ENCODE measurements at places on chromosomes 3 and 15. TPM values are rescaled to one million over a fixed set of nuclear protein-coding genes. Genes with fewer than 3 reads are reported as not detected.

- no peak for DNase-seq
- H3K27ac ChIP-seq, result no peak overlapping the region
- H3K36me3 ChIP-seq, result no peaks in the 10 kb centered on the region
- no peaks in the 10 kb centered on the region for H3K27me3 ChIP-seq
- no peaks in the 10 kb centered on the region for H3K4me1 ChIP-seq
- H3K4me3 ChIP-seq, result no peak overlapping the region
These were observed 18.5 kb downstream of the CLDN11 start for GRCh38 chr3:170437176-170437575.

GRCh38 chr3:188446766-188447165 is 292.8 kb downstream of the LPP start:
- no peak overlapping the region for H3K27ac ChIP-seq
- H3K27me3 ChIP-seq, result no peaks in the 10 kb centered on the region
- no peaks in the 10 kb centered on the region for H3K36me3 ChIP-seq
- no peak overlapping the region for H3K4me3 ChIP-seq
- DNase-seq, result no peak

DNA sequence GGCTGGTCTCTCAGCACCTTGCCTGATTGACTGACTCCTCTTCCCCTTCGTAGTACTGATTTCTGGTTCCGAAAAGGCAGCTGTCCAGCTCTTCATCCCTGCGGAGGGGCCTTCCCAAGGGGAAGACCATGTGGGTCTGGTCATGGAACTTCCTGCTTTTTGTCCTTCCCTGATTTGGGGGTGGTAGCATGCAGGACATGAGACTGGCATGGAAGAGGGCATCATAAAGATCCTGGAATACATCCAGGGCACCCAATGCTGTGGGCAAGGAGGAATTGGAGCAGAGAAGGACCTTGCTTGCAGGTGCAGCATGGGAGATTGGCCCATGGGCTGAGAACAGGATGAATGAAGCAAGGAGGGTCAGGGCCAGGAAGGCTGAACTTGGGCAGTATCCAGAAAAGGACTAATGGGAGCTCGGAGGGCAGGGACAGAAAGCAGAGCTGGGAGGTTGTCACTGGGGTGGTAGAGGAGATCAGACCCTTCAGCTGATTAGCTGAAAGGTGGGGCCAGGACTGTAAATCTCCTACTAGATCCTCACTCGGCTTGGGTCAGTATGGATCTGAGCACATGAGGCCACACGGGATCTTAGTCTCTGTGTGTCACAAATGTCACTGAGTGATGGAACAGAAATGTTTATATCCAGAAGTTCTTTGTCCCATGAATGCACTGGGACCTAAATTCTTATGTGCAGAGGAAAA is 59.5 kb downstream of the AMOTL2 start:
- peak overlapping the region; percentile 98 for H3K27ac ChIP-seq
- H3K4me3 ChIP-seq, result peak overlapping the region; percentile 99
- no peaks in the 10 kb centered on the region for H3K36me3 ChIP-seq
- no peaks in the 10 kb centered on the region for H3K27me3 ChIP-seq
- DNase-seq, result no peak

Gene GABRB3
- 4.9 TPM for total RNA-seq

GRCh38 chr3:4529876-4530588 is 36.9 kb downstream of the ITPR1 start:
- no peaks in the 10 kb centered on the region for H3K27me3 ChIP-seq
- H3K4me1 ChIP-seq, result 0 out of 2 replicates have a peak, but pooled peaks cover 6% of the 10 kb centered on the region
- H3K27ac ChIP-seq, result no peak overlapping the region
- no peak for DNase-seq
- H3K36me3 ChIP-seq, result no peaks in the 10 kb centered on the region

Gene ZBED2
- total RNA-seq, result 45.1 TPM

DNA sequence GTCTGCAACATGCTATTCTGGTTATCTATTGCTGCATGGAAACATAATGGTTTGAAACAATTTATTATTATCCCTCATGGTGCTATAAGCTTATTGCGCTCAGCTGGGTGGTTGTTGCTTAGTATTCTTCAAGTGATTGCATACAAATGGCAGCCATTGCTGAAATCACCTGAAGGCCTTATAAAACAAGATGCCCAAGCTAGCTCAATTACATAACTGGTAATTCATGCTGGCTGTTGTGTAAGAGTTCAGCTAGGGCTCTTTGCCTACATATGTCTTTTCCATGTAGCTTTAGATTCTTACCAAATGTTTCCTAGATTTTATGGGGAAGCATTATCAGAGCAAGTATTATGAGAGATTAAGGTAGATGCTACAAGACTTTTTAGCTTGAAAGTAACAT is 644.0 kb upstream of the CBLB start:
- no peak overlapping the region for H3K4me3 ChIP-seq
- no peaks in the 10 kb centered on the region for H3K4me1 ChIP-seq
- H3K27ac ChIP-seq, result no peak overlapping the region
- H3K27me3 ChIP-seq, result no peaks in the 10 kb centered on the region
- no peak for DNase-seq

DNA sequence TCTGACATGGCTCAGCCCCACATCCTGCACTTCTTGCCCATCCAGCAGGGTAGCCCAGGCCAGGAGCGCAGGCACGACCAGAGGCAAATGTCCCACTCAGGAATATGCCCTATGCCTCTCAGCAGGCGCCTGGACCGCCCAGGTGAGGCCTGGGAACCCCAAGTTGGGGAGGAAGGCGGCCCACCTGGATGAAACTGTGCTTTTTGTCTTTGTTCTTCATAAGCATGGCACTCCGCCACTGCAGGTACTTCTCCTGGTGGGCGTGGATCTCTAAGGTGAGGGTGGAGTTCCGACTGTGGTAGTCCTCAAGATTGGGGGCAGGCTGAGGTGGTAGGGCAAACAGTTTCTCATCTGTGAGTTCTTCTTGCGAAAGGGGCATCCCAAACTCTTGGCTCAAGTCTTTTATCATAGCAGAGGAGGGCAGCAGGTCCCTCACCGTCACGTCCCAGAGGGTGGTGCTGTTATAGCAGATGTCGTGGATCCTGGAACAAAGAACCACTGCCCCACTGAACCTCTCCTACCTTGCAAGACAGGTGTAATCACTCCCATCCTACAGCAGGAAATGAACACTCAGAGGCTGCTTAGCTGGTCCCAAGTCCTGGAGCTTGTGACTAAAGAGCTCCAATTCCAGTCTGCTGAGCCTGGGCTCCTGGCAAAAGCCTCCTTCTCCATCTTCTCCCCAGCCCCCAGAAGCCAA is 53.2 kb downstream of the ACAD9 start:
- no peak overlapping the region for H3K27ac ChIP-seq
- no peaks in the 10 kb centered on the region for H3K4me1 ChIP-seq
- H3K4me3 ChIP-seq, result no peak overlapping the region

Gene GP9
- not detected for total RNA-seq

DNA sequence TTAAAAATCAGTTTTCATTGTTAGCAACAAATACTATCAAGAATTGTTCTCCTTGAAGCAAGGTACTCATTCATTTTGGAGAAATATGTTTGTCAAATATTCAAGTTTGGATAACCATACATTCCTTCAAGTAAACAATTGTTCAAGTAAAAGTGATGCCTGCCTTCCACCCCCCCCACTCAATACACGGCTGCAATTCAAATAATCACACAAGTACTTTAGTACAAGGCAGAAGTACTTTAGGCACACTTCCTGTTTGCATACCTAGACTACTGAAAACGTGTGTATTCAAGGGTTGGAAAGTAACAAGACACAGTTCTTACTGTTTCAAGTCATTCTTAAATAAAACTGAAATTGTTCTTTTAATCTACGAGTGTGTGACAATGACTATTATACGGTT is 45.4 kb downstream of the TJP1 start:
- no peak overlapping the region for H3K27ac ChIP-seq
- no peaks in the 10 kb centered on the region for H3K27me3 ChIP-seq
- H3K4me1 ChIP-seq, result 0 out of 2 replicates have a peak, but pooled peaks cover 5% of the 10 kb centered on the region
- DNase-seq, result no peak
- H3K36me3 ChIP-seq, result no peaks in the 10 kb centered on the region

DNA sequence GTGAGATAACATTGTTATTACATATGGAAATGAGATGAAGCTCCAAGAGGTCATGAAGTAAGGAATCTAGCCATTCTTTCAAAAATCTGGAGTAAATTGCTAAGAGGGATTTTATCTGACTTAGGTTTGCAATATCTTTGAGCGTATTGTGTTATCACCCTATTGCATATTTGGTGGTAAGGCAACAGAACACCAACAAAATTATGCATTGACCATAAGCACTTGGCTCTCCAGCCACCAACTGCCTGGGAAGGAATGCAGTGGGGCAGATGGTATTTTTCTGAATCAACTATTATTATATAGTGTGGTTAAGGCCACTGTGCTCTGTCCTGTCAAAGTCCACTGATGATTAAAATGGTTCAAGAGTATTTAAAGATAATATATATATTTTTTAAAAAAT is 287.9 kb upstream of the SEMA6D start:
- no peak overlapping the region for H3K27ac ChIP-seq
- no peaks in the 10 kb centered on the region for H3K4me1 ChIP-seq

Gene ZNF80
- total RNA-seq, result not detected

Measured in PC-9 (cell line).